Activated T-helper 1 cell treated with anti-CD3 and anti-CD28 coated beads, Interleukin-12 subunit alpha, Interleukin-12 subunit beta, Interleukin-2, Interleukin-4 antibody, amounts not matched to agents 30 ng/mL and 10 ng/mL and 1 ng/mL, durations not matched to agents 14 hours and 24 hours and 36 hours (primary cell): ENCODE measurements at places on chromosomes 5 and 9. TPM values are rescaled to one million over a fixed set of nuclear protein-coding genes. Genes with fewer than 3 reads are reported as not detected.

The TAS2R1 gene
- total RNA-seq: not detected in 2 replicates

The TMEM252 gene
- total RNA-seq: not detected in 2 replicates

The URM1 gene
- total RNA-seq: 81.6 and 82.6 TPM in 2 replicates

The ZNF474 gene
- not detected in 2 replicates for total RNA-seq

The NOXA1 gene
- 0.49 and 0.54 TPM in 2 replicates for total RNA-seq

DNA sequence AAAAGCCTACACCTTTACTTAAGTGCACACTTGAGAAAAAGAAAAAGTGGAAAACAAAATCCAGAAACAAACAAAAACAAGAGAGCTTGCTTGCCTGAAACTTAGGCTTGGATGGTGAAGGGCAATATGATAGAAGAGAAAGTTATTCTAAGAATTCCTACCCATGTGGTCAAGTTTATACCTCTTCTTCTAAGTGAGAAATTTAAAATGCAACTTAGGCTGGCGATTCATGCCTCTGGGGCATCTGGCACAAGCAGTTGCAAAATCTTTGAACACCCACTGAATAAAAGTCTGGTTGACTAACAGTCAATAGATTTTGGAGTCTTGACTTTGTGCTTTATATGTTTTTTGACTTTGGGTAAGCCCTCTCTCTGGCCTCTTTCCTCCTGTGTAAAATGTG lies 239.6 kb downstream of the KDM4C start:
- no peak for DNase-seq
- peaks cover 15% of the 10 kb centered on the region for H3K36me3 ChIP-seq
- H3K4me1 ChIP-seq: no peaks in the 10 kb centered on the region
- no peaks in the 10 kb centered on the region for H3K27me3 ChIP-seq
- no peak overlapping the region for H3K4me3 ChIP-seq

DNA sequence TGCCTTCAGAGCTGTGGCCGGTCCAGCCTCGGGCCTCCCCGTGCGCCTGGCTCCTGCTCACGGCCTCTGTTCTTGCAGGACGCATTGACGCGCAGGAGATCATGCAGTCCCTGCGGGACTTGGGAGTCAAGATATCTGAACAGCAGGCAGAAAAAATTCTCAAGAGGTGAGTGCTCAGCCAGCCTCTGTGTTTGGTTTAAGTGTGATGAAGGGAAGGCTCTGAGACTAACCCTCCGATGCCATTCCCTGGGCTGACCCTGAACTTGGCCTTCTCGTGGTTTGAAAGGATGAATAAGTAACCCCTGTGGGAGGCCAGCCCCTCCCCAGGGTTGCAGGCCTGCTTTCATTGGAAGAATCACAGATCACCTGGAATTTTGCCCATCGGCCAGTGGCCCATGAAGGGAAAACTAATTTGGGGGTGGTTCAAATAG lies 26.3 kb downstream of the PTGES2 start:
- no peak overlapping the region for H3K4me3 ChIP-seq
- no peak for DNase-seq
- H3K27ac ChIP-seq: no peak overlapping the region
- H3K27me3 ChIP-seq: no peaks in the 10 kb centered on the region
- H3K4me1 ChIP-seq: peaks cover 37% of the 10 kb centered on the region
- peaks cover 18% of the 10 kb centered on the region for H3K36me3 ChIP-seq

- DNase-seq: no peak
- no peak overlapping the region for H3K27ac ChIP-seq
- no peak overlapping the region for H3K4me3 ChIP-seq
These were observed 234.7 kb downstream of the NMUR2 start for GRCh38 chr5:152170350-152170749.

GRCh38 chr9:17462869-17463464 lies 115.9 kb upstream of the SH3GL2 start:
- no peak for DNase-seq
- no peak overlapping the region for H3K4me3 ChIP-seq
- no peak overlapping the region for H3K27ac ChIP-seq
- H3K27me3 ChIP-seq: no peaks in the 10 kb centered on the region
- H3K36me3 ChIP-seq: no peaks in the 10 kb centered on the region
- H3K4me1 ChIP-seq: no peaks in the 10 kb centered on the region

DNA sequence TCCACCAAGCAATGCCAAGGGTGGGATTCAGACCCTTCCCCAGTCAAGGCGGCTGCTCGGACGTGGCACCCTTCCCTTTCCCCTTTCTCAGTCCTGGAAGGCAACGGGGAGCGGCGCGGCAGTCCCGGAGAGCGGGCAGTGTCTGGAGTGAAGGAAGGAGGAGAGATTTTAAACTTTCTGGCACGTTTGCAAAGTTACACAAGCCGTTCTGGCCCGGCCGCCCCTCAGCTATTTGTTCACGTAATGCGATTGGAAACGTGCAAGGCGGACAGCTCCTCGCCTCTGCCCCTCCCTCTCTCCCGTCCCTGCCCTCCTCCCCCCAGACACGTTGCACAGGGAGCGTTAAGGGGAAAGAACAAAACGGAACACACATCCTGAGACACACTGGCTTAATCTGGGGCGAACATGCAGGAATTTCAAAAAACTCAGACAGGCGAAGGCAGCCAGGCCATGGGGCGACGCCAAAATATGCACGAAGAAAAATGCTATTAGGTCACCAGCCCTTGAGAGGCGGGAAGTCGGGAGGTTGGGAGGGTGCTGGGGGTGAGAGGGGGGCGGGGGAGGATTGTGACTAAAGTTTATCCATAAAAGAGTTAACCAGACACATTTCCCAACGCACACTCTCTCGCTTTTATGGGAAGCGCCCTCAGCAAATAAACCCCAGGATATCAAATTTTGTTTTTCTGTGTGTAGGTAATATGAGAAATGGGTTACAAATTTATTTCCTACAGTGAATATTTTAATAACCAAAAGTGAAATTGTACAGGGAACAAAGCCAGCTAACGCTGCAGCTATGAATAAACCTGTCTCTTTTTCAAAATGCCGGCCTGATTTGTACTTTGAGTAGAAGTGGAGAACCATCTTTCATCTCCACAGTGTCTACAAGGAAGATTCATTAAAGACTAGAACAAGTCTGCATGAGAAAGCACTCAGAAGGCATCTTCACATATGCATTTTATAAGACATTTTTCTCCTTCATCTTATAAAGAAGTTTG lies at the start of gene LOX:
Gene LOX (minus strand): TSS at position 144 of the 995 bp plus-strand sequence. CDS start 274 bp downstream, outside the sequence.
- peaks cover 58% of the 10 kb centered on the region for H3K27me3 ChIP-seq
- peak within 1 kb of the TSS; percentile 80 for H3K4me3 ChIP-seq
- no peak for DNase-seq
- H3K4me1 ChIP-seq: peaks cover 11% of the 10 kb centered on the region
